Mesenchymal stem cell (in vitro differentiated cells and primary cell): ENCODE measurements at places on chromosomes 4 and X.

- peak; percentile 47 for DNase-seq
Measured at GRCh38 chrX:118350221-118350620, 4.3 kb downstream of the WDR44 start.

GRCh38 chrX:74593593-74593992, 20.8 kb downstream of the RLIM start:
- no peak for DNase-seq

DNA sequence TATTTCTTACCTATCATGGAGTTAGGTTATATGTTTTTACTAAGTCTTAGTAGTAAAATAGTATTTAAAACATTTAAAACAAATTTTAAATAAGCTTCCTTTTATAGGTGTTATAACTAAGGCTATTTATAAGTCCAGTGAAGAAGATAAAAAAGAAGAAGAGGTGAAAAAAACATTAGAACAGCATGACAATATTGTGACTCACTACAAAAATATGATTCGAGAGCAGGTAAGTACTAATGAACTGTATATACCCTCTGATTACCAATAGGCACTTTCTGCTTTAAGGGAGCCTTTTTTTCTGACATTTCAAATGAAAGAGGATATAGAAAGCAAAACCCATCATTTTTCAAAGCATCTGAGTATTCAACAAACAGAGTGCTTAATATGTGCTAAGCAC, 76.6 kb downstream of the USO1 start:
- DNase-seq, result peak; percentile 28

GRCh38 chr4:158201876-158202275, 8.4 kb upstream of the TMEM144 start:
- no peak for DNase-seq

DNA sequence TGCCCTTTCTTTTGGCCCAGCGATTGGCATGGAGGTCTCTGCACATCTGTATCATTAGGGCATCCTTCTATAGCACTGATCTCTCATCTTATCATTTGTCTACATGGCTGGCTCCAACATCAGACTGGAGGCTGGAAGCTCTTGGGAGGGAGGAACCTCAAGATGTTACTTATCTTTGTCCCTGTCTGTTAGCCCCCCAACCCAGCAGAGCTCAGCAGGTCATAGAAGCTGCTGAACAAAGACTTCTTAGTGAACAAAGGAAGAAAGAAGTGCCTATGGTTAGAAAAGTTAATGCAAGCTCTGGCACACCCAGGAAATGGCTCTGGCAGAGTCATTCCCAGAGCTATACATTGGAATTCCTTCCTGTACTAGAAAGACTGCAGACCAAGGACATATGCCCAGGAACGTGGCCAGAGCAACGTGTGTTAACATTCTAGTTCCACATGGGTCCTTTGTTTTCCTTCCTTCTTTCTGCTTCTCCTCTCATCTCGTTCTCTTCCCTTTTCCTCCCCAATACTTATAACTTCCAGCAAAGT, 74.0 kb downstream of the SEL1L3 start:
- DNase-seq, result no peak
